ENCODE measurements at places on chromosomes 2 and 18.

DNA sequence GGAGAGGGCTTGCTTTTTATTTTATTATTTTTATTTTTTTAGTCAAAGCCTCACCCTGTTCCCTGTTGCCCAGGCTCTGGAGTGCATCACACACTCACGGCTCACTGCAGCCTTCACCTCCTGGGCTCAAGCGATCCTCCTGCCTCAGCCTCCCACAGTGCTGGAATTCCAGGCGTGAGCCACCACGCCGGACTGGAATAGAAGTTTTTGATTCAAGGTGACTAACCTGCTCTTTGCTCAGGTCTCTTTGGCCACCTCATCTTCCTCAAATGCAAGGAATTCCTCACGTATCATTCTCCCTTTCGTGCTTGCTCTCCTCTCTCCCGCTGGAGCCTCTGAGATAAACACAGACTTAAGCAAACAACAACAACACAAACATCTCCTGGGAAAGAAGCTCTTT, 636.8 kb downstream of the ADCYAP1 start:
- DNase-seq: no peak

GRCh38 chr2:184053326-184053725, 545.0 kb upstream of the ZNF804A start:
- peak; percentile 51 for DNase-seq

- no peak for DNase-seq
These were observed 21.0 kb upstream of the CTLA4 start for GRCh38 chr2:203846490-203847105.

- DNase-seq: peak; percentile 89
These were observed 134.2 kb upstream of the HNRNPA3 start for GRCh38 chr2:177078416-177078815.

DNA sequence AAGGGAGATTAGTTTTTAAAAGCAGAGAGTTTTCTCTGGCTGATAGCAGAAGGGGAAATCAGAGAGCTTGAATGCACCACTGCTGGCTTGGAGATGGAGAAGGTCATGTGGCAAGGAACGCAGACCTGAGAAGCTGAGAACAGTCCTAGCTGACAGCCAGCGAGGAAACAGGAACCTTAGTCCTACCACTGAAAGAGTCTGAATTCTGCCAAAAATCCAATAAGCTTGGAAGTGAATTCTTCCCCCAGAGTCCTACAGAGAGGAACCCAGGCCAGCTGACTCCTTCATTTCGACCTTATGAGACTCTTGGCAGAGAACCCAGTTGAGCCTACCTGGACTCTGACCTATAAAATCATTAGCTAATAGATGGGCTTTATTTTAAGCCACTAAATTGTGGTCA, 371.9 kb upstream of the TNP1 start:
- DNase-seq: no peak

- DNase-seq: peak; percentile 19
These were observed 56.4 kb upstream of the XIRP2 start for GRCh38 chr2:166831930-166832329.

GRCh38 chr2:119947535-119947934, 65.3 kb upstream of the EPB41L5 start:
- no peak for DNase-seq

GRCh38 chr2:173299764-173300163, 54.9 kb upstream of the CDCA7 start:
- no peak for DNase-seq

DNA sequence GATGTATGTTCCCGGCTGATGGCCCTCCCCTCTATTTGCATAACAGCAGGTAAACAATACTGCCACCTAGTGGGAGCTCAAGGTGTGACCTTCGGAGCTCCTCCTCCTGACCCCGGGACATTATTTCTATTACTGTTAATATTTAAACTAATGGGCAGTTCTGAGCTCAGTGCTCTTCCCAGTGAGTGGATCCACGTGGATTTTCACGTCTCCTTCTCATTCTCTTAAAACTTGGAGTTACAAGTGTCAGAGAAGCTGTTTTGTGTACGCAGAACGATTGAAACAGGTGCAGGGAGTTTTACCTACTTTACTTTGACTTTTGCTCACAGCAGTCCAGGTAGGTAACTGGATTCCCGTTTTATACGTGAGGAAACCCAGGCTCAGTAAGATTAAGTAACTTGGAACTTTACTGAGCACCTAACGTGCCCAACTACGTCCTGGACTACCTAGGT, 127.3 kb downstream of the PRKCE start:
- peak; percentile 75 for DNase-seq

- no peak for DNase-seq
These were observed 232.3 kb upstream of the KCNJ3 start for GRCh38 chr2:154466226-154466625.

DNA sequence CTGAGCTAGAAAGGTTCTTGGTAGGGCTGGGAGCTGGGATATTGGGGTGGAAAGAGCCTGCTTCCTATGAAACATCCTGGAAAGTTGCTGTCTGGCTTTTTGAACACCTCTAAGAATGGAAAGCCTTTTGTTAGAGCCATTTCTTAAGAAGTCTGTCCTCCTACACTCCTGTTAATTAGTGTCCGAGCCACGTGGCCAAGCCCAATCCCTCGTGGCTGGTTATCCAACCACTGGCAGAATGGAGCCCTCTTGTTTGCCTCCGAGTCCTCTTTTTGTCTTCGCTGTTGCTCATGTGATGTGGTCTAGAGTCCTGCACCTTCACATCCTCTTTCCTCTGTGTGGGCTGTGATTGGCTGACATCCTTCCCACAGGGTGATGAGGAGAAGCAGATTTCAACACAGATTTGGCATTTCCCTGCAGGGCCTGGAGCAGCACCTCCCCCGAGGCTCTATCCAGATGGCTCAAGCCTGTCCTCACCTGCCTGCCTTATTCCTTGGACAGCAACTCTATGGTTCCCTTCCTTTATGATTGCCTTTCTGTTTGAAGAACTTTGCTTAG, 8.2 kb upstream of the TOGARAM2 start:
- no peak for DNase-seq

DNA sequence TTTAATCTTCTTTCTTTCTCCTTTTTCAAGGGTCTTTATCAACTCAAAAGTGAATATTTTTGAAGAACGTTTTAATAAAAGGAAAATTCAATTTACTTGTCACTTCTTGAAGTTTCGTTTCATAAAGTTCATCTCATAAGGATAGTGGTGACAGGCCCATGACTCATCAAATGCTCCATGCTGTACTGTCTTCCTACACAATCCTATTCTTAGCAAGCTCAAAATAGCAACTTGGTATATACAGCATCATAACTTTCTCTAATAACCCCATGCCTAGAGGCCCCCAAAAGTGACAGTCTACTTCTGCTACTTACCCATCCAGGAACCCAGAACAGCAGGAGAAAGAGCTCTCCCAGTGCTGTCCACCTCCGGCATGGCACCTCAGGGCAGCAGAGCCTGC, 7.7 kb downstream of the FBXO15 start:
- peak; percentile 42 for DNase-seq

DNA sequence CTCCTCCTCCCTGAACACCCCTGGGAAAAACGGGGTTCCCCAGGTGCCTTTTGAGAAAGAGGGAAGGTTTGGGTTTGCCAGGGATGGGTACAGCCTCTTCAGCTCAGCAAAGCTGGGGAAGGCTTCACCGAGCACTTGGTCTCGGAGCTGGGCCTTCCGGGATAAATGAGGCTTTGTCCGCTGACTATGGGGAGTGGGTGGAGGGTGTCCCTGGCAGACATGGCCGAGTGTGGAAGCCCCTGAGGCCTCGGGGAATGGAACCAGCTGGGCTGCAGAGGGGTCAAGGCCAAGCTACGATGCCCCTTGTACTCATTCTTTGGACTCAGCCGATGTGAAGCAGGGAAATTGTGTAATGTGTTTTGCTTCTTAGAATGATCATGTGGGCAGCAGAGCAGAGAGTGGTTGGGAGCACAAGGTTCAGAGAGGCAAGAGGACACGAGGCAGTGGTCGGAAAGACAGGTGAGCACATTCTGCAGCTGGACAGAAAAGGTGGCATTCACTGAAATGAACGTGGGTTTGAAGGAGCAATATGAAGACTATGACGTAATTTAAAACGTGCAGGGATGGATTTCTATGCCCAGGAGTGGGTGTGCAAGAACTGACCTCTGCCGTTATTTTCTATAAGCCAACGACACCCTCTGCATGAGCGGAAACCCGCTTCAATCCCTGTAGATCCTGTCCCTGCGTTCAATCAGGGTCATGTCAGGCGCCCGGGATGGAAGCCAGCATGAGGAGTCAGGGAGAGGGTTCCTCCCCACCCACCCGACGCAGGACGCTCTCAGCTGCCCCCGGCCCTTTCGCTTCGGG, 142.6 kb downstream of the PXDN start:
- DNase-seq: no peak

GRCh38 chr2:221568299-221568698, 3.8 kb downstream of the EPHA4 start:
- DNase-seq: no peak

DNA sequence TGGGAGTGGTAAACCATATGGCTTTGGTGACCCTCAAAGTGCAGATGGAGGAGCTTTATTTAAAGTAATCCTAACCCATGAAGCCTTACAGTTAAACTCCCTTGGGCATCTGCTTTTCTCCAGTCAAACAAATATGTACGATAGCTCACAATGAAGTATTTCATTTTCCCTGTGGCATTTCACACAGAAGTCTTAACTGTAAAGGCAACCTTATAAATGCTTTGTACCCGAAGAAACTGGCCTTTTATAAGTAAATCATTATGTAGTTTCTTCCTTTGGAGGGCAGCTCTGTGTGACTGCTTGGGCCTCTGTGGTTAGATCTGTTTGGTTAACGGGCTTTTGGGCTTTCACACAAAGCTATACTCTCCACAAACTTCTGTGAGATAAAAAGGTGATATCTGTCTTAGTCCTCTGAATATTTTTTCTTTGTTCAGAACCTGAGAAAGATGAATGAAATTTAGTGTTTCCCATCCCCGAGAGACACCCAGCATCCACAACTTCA, 46.6 kb downstream of the SCN1A start:
- no peak for DNase-seq

- no peak for DNase-seq
These were observed 37.7 kb downstream of the ANKRD12 start for GRCh38 chr18:9174302-9174701.

- no peak for DNase-seq
These were observed 167.0 kb downstream of the BCL11A start for GRCh38 chr2:60386436-60386835.

DNA sequence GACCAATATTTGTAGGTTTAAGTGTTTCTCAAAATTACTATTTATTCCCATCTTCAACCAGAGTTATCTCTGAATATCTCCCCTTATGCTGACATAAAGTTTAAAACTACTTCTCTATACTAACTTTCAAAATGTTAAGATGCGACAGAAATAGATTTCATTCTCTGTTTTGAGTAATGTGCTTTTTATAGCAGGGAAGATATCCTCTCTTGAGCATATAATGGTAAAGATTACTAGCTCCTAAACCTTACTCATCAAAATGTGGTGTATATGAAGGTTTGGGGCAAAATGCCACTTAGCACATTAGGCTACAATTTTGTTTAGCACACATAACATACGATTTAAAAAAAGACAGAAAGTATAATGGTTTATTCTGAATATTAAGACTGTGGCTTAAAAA, 54.4 kb downstream of the CWC22 start:
- DNase-seq: no peak

Measured in MCF 10A (cell line).